ENCODE measurements at places on chromosomes 2 and 18.

GRCh38 chr2:26455037-26455669 is 22.8 kb downstream of the OTOF start:
- DNase-seq, result no peak

- no peak for DNase-seq
These were observed 186.2 kb upstream of the GCFC2 start for GRCh38 chr2:75896779-75897366.

GRCh38 chr18:59470561-59471121 is 111.6 kb upstream of the LMAN1 start:
- no peak for DNase-seq

DNA sequence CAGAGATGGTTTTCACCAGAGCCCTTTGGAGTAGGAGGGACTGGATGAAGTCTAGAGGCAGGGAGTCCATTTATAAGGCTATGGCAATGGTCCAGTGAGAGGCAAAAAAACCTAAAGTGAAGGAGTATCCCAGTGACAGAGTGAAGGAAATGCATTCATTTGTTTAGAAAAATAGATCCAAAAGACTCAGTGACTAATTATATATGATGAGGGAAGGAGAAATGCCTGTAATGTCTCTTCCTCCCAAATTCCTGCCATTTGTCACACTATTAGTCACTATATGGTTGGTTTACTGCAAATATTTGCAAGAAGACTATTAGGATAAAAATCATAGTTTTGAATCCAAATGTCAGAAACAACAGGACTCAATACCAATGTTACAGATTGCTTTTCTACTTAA is 104.2 kb downstream of the ZNF521 start:
- peak; percentile 55 for DNase-seq

GRCh38 chr2:85925216-85925671 is 36.5 kb upstream of the ST3GAL5 start:
- DNase-seq, result no peak

DNA sequence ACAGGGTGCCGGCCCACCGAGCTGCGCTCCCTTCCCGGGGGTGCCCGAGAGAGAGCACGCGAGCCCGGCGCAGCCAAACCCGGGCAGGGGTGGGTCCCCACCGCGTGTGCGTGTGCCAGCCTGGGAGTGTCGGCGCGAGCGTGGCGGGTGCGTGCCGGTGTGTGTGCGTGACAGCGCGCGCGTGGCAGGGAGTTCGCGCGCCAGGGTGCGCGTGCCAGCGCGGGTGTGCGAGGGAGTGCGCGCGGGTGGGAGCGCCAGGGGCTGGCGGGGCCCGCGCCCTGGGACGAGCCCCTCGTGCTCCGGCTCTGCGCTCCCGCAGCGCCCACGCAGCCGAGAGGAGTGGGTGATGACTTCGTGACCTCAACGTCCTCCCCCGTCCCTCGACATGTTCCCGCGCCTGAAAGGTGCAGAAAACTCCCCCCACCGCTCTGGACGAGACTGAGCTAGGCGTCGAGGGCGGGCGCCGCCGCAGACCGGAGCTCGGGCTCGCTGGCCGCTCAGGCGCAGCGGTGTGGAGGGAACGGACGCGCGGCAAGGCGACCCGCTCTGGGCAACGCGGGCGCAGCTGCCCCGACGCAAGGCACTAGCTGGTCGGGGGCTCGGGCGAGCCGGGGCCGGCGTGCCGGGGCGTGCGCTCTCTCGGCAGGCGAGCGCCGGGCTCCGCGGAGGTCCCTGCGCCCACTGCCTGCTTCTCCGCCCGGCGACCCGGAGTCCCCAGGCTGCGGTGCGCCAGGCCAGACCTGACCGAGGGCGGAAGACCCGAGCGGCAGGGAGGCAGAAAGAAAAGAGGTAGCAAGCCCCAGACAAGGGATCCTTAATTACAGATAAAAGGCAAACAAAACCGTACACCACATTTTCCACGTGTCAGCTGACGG is 582.8 kb downstream of the ZEB2 start:
- DNase-seq, result no peak

DNA sequence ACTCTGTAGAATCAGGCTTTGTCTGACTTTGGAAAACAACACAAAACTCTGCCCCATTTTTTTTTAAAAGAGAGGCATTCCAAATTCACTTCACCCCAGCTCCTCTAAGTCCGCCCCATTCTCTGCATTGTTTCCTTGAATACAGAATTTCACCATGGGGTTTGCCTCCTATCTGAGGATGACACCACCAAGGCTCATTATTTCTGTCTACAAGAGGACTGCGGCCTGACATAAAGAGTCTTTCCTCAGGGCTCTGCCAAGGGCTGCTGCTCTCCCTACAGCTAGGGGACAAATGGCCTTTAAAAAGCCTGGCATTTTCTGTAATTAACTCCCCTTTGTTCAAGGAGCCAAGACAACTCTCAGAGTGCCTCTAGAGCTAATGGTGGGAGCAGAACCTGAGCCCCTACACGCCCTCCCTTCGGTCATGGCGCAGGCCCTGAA is 4.6 kb downstream of the CHST10 start:
- DNase-seq, result no peak

GRCh38 chr2:27715318-27716210 is 51.9 kb downstream of the SLC4A1AP start:
- DNase-seq, result peak; percentile 52

- no peak for DNase-seq
These were observed 16.9 kb downstream of the SCYGR4 start for GRCh38 chr2:227634201-227634600.

GRCh38 chr2:62661263-62661635 is 44.3 kb upstream of the EHBP1 start:
- DNase-seq, result no peak

DNA sequence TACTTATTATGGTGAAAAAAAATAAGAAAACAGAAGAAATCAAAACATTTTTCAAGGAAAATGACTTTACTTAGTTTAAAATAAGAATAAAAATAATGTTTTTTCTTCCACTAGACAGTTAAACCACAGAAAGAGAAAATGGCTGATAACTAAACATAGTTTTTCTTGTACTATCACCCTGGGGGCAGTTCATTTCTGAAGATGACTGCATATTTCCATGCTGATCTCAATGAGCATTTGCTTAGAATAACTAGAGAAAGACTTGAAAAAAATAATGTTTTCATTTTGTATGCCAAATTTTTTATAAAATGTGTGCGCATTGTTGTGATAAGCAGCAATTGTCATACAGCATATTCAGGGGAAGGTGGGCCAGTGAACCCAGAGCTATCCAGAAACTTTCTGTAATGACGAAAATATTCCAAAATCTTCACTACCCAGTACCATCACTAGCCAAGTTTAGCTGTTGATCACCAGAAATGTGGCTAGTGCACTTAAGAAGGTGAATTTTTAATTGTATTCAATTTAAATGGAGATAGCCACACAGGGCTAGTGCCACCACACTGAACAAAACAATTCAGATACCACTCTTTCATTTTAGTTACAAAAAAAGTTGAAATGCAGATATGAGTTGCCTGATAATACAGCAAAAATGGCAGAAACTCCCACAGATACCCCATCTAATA is 513.4 kb upstream of the NETO1 start:
- no peak for DNase-seq

DNA sequence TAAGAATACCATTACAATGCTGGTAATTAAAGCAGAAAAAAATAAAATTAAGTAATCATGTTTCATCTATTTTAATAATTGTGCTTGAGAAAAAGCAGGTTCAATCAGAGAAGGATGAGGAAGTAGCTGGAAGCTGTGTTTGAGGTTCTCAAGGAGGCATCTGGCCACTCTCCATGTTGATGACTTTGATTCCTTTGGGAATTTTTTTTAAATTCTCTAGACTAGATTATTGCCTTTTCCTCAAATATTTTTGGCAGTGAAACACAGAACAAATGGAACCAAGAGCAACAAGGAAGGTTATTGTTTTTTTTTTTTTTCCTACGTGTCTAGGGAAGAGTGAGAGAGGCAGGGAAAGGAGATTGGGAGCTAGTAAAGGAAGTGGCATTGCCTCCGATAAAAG is 99.9 kb upstream of the NRP2 start:
- DNase-seq, result no peak

DNA sequence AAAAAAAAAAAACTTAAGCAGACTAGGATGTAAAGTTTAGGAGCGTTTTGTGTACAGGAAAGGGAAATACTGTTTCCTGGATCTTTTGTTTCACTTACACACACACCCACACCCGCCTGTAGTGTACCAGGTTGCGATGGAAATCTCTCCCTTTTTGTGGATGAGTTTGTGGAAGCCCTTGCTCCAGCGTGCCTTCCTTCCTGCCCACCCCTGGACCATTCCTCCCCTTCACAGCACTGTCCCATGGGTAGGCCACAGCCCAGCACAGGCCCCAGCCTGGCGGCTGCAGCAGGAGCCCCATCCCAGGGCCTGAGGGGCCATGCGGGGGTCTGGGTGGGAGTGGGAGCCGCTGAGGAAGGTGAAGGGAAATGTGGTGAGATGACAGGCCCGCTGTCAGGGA is 15.1 kb downstream of the MALL start:
- DNase-seq, result no peak

DNA sequence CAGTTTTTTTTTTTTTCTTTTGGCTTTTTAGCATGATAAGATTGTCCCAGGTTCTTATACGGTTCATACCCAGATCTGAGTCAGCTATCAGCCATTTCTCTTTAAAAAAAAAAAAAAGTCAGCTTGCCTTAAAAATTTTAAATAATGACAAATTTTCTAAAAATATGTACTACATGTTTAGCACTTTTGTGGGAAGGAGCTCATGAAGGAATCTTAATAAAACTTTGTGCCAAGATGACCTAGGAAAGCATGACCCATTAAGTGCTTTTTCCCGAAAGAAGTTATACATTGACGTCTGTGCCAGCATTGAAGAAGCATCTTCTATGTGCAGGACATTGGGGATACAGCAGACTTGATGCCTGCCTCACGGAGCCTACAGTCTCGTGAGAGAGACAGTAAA is 4.5 kb upstream of the RBMS1 start:
- DNase-seq, result no peak

- DNase-seq, result no peak
These were observed 165.9 kb upstream of the ID2 start for GRCh38 chr2:8515864-8516533.

- DNase-seq, result no peak
These were observed 514.6 kb downstream of the ERBB4 start for GRCh38 chr2:212024040-212024439.

- no peak for DNase-seq
These were observed 291.2 kb downstream of the RAD51AP2 start for GRCh38 chr2:17226941-17227490.

- DNase-seq, result no peak
These were observed 65.1 kb downstream of the ADD2 start for GRCh38 chr2:70702711-70703395.

DNA sequence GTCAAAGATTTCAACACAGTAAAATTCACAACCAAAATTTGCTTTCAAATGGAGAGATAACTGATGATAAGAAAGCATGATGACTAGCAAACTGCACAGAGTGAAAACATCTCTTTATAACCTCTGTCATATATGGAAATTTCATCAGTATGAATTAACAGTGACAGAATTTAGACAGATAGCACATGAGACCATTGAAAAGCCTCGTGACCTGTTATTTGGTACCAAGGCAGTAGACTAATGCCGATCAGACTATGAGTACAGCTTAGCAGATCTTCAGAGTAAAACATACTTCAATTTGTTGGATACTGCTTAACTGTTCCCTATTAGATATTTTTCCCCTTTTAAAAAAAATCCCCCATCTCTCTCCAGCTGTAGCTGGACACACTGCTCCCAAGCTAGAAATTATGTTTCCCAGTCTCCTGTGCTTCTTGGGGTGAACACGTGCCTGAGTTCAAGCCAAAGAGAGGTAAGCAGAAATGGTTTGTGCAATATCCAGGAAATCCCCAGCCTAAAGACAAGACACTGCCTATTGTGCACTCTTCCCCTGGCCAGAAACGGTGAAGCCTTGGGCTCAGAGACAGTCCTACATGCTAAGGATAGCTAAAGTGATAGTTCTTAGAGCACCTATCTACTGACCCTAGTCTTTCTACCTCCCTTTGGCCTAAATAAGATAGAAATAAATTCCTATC is 256.1 kb downstream of the NCKAP5 start:
- no peak for DNase-seq

GRCh38 chr18:75828379-75828778 is 400.9 kb upstream of the SMIM21 start:
- DNase-seq, result no peak

GRCh38 chr2:239263669-239264491 is 136.9 kb downstream of the HDAC4 start:
- DNase-seq, result no peak

GRCh38 chr2:64808092-64808491 is 154.4 kb upstream of the SERTAD2 start:
- no peak for DNase-seq

GRCh38 chr2:8657423-8658062 is 24.3 kb upstream of the ID2 start:
- DNase-seq, result no peak

DNA sequence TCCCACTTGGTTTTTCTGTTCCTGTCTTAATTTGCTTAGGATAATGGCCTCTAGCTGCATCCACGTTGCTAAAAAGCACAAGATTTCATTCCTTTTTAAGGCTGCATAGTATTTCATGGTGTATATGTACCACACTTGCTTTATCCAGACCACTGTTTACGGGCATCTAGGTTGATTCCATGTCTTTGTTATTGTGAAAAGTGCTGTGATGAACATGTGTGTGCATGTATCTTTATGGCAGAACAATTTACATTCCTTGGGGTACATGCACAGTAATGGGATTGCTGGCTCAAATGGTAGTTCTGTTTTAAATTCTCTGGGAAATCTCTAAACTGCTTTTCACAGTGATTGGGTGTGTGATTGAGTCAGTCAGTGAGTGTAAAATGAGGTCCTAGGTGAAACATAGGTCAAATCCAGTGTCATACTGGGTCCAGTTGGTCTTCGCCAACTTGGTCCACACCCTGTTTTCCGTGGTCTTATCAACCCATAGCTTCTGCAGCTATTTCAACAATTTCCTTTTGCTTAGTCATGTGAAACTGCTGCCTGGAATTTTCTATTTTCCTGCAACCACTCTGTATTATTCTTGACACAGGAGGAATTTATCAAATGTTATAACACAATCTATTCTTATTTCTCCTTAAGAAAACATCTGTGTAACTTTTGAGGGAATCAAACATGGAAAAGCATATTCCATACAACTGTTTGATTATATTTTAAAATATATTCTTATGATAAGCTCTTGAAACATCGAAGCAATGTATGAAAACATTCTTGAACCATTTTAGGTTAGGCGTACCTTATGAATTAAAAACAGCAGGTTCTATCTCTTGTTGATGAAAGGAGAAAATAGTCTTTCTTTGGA is 82.9 kb downstream of the ADCYAP1 start:
- no peak for DNase-seq

- no peak for DNase-seq
These were observed 44.5 kb upstream of the SERPINB2 start for GRCh38 chr18:63843008-63843407.

DNA sequence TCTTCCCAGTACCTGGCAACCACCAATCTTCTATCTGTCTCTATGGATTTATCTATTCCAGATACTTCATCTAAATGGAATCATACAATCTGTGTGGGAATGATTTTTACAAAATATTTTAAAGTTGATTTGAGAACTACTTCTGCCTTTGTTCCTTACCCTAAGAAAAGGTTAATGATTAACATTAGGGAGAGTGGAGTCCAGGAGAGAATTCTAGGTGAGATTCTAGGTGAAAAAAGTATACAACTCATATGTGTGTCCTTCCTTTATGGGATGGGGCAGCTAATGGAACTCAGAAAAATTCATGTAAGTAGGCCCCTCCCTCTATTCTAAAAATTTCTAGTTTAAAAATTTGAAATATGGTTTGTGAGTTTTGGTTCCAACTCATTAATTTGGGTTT is 35.9 kb upstream of the WDSUB1 start:
- no peak for DNase-seq
